ENCODE measurements at places on chromosomes 3 and 15.
A peak's percentile ranks its signal among the peaks of the same experiment; 100 is the strongest.

- no peak for DNase-seq
Measured at GRCh38 chr3:59246719-59247401, 197.0 kb upstream of the CFAP20DC start.

DNA sequence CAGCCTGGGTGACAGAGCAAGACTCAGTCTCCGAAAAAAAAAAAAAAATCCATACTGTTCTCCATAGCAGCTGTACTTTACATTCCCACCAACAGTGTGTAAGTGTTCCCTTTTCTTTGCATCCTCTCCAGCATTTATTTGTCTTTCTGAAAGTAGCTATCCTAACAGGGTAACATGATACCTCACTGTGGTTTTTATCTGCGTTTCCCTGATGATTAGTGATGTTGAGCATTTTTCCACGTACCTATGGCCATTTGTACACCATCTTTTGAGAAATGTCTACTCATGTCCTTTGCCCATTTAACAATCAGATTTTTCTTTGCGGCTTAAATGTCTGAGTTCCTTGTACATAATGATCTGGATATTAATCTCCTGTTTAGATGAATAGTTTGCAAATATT is 119.3 kb downstream of the RFX7 start:
- DNase-seq: no peak

GRCh38 chr3:130905551-130905950 is 11.7 kb downstream of the ATP2C1 start:
- DNase-seq: peak; percentile 73

DNA sequence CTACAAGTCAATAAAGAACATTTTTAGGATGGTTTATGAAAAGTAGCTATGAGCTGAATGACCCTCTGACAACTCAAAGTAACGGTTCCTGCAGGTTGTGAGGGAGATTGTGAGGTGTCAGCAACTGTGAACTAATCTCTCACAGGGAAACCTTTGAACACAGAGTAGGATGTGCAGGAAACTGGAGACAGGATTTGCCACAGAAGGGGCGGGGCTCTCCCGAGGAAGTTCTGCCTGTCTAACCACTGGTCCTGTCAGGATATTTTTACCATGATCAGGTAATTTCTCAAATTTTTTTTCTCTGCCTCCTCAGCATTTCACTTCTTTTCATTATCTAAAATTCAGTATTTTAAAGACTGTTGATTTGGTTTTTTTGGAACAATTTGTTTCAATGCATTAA is 33.3 kb downstream of the LEO1 start:
- DNase-seq: no peak
